Neural crest cell (in vitro differentiated cells): ENCODE measurements at places on chromosomes 3 and 15.

DNA sequence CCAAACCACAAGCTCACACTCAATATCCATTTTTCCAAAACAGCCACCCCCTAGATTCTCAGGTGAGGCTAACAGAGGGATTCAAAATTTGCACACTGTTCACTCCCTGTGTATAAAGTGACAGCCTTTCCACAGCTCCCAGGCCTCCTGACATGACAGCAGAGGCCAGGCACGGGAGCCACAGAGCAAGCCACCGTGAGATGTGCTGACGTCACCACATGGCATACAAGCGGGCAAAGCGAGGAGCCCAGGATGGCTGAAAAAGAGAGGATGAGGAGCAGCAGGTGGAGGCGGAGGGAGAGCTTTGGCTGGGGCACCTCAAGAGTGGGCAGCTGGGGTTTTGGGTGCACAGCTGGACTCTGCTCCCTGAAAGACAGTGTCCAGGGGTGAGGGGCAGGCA lies 27.1 kb downstream of the EHD4 start:
- H3K36me3 ChIP-seq: peaks cover 5% of the 10 kb centered on the region
- DNase-seq: no peak
- H3K27me3 ChIP-seq: no peaks in the 10 kb centered on the region
- no peak overlapping the region for H3K27ac ChIP-seq
- H3K4me1 ChIP-seq: peaks cover 23% of the 10 kb centered on the region

- peaks cover 13% of the 10 kb centered on the region for H3K27me3 ChIP-seq
- H3K27ac ChIP-seq: no peak overlapping the region
- H3K36me3 ChIP-seq: no peaks in the 10 kb centered on the region
- no peak overlapping the region for H3K4me3 ChIP-seq
Measured at GRCh38 chr15:57382969-57383368, 6.7 kb downstream of the CGNL1 start.

- no peaks in the 10 kb centered on the region for H3K27me3 ChIP-seq
- no peak overlapping the region for H3K4me3 ChIP-seq
- H3K36me3 ChIP-seq: no peaks in the 10 kb centered on the region
- peaks cover 6% of the 10 kb centered on the region for H3K4me1 ChIP-seq
Measured at GRCh38 chr3:160150525-160150924, 74.7 kb upstream of the C3orf80 start.

- no peaks in the 10 kb centered on the region for H3K4me1 ChIP-seq
- no peak overlapping the region for H3K27ac ChIP-seq
- no peak for DNase-seq
- no peaks in the 10 kb centered on the region for H3K27me3 ChIP-seq
Measured at GRCh38 chr15:90165659-90166489, 35.3 kb upstream of the SEMA4B start.

- H3K4me3 ChIP-seq: no peak overlapping the region
- H3K27ac ChIP-seq: no peak overlapping the region
Measured at GRCh38 chr3:194368918-194369317, 625 bp downstream of the LRRC15 start.

GRCh38 chr15:79329171-79329611 lies 18.3 kb downstream of the TMED3 start:
- H3K4me3 ChIP-seq: no peak overlapping the region
- peaks cover 4% of the 10 kb centered on the region for H3K4me1 ChIP-seq
- DNase-seq: no peak
- H3K27me3 ChIP-seq: no peaks in the 10 kb centered on the region
- no peak overlapping the region for H3K27ac ChIP-seq

GRCh38 chr3:124657138-124657537 lies 73.1 kb upstream of the UMPS start:
- H3K4me3 ChIP-seq: no peak overlapping the region
- H3K4me1 ChIP-seq: peaks cover 18% of the 10 kb centered on the region
- no peaks in the 10 kb centered on the region for H3K27me3 ChIP-seq
- peaks cover 10% of the 10 kb centered on the region for H3K36me3 ChIP-seq
- no peak overlapping the region for H3K27ac ChIP-seq

GRCh38 chr3:49689046-49689907 lies at the start of the genes MST1 and RNF123:
TSS of gene MST1 (minus strand) at chr3:49689474. CDS start at chr3:49688691, 783 bp downstream.
TSS of gene RNF123 (plus strand) at chr3:49689557. CDS start at chr3:49691166, 1,609 bp downstream.
- no peaks in the 10 kb centered on the region for H3K36me3 ChIP-seq
- peaks cover 18% of the 10 kb centered on the region for H3K27me3 ChIP-seq
- peak; percentile 96 for DNase-seq
- peaks cover 25% of the 10 kb centered on the region for H3K4me1 ChIP-seq

DNA sequence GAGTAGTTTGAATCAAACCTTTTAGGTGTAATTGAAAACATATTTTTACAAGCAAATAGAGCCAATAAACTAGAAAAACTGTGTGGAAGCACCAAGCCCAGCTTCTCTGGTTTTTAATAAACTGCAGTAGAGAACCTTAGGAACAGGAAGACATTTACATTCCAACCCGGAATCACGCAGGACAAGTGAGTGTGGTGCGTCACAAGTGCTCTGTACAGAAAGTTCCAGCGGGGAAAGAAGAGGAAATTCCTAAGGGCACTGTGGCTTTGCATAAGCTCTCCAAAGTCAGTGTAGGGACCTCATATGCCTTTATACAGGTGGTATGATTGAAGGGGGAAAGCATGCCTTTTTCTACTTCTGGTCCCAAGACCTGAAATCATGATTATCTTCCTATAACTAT lies 21.6 kb downstream of the COL8A1 start:
- no peak overlapping the region for H3K4me3 ChIP-seq
- H3K27me3 ChIP-seq: no peaks in the 10 kb centered on the region
- H3K27ac ChIP-seq: no peak overlapping the region
- DNase-seq: no peak

DNA sequence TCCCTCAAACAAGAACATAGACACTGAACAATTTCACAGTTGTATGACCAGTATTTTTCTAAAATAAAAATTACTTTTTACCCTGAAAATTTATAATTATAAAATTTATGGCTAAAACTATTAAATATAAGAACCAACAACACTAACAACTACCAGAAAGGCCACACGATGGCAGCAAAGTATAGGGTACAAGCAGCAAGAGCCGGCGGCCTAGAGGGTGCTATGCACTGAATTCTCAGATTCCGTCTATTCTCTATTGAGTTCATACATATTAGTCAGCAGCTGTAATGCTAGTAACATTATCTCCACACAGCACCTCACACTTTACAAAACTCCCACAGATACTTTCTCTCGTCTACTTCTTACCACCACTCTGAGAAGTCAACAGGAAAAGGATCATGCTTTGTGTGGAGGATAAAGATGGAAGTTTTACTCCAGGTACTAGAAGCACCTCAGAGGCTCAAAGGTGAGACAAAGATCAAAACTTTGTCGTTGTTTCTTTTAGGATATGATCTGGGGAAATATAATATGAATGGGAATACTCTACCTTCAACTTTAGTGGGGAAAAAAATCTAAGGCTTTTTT lies 160.5 kb downstream of the FGF12 start:
- no peak overlapping the region for H3K4me3 ChIP-seq
- H3K36me3 ChIP-seq: no peaks in the 10 kb centered on the region
- no peak overlapping the region for H3K27ac ChIP-seq
- DNase-seq: peak; percentile 71
- no peaks in the 10 kb centered on the region for H3K4me1 ChIP-seq

GRCh38 chr3:8460050-8460708 lies 41.4 kb upstream of the LMCD1 start:
- peaks cover 3% of the 10 kb centered on the region for H3K36me3 ChIP-seq
- H3K27me3 ChIP-seq: no peaks in the 10 kb centered on the region
- peaks cover 10% of the 10 kb centered on the region for H3K4me1 ChIP-seq
- no peak overlapping the region for H3K4me3 ChIP-seq
- DNase-seq: no peak

DNA sequence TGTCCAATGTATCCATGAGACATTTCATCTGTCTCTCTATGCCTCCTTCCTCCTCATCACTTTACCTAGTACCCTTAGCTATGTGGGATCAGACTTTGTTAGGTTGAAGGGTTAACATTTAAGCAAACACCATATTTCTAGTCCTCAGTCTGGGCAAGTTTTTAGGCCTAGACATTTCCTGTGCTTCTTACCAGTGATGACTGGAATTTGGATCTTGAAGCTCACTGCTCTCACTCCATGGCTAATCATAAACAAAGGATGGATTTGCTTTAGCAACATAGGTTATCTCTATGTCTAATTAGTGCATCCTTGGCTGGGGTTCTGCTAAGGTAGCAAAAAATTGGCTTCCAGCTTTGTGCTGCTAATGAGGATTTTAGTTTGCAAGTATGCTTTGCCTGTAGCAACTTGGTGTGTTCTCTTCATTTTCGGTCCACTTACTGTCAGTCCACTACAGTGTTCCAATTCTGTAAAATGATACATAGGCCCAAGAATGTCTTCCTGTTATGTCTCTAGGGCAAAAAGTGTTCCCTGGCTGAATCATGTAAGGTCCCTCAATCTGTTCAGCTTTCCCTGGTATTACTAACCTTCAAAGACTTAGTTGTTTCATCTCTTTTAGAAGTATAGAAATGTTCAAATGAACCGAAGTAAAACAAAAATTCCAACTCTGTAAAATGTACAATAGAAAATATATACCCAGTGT lies 615.4 kb downstream of the CADM2 start:
- H3K36me3 ChIP-seq: peaks cover 4% of the 10 kb centered on the region
- no peaks in the 10 kb centered on the region for H3K27me3 ChIP-seq
- H3K4me1 ChIP-seq: peaks cover 10% of the 10 kb centered on the region
- H3K27ac ChIP-seq: no peak overlapping the region
- no peak for DNase-seq

DNA sequence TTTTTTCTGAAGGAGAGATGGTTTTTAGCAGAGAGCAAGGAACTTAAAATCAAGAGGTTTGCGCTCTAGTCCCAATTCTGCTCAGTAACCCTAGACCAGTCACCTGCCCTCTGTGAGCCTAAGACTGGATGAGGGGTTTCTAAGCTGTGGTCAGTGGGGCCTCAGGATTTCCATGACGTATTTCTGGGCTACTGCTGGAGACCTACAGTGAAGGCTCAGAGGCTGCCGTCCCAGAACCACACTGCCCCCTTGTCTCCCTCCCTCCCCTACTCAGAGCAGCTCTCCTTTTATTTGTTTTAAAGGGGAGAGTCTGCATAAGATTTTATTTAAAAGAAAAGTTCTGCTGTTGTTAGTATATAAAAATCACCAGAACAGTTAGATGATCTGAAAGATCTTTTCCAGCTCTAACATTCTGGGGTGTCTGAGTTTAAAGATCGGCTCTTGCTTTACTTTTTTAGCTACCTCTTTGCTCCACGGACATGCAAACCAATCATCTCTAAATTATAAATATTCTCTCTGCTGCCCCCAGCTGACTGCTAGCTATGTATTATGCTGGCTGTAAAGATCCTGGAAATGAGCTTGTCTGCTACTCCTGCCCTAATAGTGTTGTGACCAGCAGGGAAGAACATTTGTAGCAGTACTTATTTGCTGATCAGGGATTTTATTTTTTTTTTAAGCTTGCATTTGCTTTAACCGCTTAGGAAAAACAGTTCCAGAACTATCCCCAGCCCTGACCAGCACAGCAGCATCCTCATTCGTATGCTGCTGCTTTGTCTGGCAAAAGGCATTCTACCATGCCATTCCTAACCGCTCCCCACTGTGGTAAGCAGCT lies 28.6 kb upstream of the NDUFB4 start:
- H3K4me1 ChIP-seq: peaks cover 34% of the 10 kb centered on the region
- H3K36me3 ChIP-seq: no peaks in the 10 kb centered on the region
- no peak for DNase-seq

DNA sequence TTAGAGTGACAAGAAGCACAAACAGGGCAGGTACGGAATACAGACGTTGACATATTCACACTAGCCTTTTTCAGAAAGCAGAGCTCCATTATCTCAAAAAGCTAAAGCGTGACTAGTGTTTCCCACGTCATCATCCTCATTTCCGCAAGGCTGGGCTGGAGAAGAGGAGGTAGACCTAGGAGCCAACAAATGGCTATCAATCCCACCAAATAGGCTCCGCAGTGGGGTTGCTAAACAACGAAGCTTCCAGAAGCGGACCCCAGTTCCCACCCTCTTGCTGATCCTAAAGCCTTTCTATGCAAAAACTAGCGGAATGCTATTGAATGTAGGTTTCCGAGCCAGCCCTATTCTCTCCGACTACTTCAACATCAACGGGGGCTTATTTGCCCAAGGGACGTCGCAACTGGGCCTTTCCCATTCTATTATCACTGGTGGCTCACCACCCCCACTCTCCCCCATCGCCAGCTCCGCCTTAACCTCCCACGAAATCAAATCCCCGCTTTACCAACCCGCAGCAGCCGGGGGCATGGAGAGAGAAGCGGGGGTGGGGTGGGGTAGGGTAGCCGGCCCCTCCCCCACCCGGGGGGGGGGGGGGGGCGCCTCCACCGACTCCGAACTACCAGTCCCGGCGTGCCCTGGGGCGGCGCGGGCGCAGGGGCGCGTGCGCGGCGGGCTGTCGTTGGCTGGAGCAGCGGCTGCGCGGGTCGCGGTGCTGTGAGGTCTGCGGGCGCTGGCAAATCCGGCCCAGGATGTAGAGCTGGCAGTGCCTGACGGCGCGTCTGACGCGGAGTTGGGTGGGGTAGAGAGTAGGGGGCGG lies at the start of gene MORF4L1:
MORF4L1 (plus strand) TSS at position 736 of the 817 bp plus-strand sequence. CDS start 128 bp downstream, outside the sequence.
- H3K36me3 ChIP-seq: peaks cover 4% of the 10 kb centered on the region
- peak within 1 kb of the TSS; percentile 100 for H3K27ac ChIP-seq
- peak within 1 kb of the TSS; percentile 100 for H3K4me3 ChIP-seq
- peaks cover 51% of the 10 kb centered on the region for H3K4me1 ChIP-seq
- DNase-seq: peak; percentile 95
- peaks cover 7% of the 10 kb centered on the region for H3K27me3 ChIP-seq

DNA sequence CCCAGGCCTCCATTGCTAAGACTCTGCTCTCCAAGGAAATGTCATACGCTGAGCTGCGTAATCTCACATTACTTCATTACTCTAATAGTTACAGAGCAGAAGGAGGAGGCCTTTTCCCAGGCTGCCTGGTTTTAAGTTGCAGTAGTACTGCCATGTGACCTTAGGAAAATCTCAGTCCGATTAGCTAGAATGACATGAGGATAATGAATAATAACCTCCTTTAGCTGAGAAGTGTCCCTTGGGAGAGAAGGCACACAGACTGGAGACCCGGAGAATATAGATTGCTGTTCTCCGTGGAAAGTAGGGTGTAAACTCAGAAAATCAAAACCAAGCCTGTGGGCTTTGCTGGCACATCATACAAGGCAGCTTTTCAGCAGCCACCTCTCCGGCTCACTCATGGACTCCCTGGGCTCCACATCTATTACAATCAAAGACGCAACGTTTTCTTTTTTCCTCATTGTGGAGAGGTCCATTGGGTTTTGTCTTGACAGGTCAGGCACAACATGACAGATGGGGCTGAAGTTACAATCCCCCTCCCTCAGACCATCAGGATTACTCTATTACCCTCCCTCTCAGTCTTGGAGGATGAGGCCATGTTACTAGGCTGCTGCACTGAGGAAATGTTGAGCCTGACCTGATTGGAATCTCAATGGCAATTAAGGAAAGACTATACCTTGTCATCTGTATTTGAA lies 134.8 kb upstream of the MB21D2 start:
- no peaks in the 10 kb centered on the region for H3K27me3 ChIP-seq
- DNase-seq: no peak
- H3K4me1 ChIP-seq: peaks cover 3% of the 10 kb centered on the region
- H3K36me3 ChIP-seq: no peaks in the 10 kb centered on the region

- H3K27ac ChIP-seq: no peak overlapping the region
- peaks cover 18% of the 10 kb centered on the region for H3K4me1 ChIP-seq
- no peak for DNase-seq
- no peak overlapping the region for H3K4me3 ChIP-seq
Measured at GRCh38 chr3:172877011-172877410, 126.5 kb downstream of the ECT2 start.
